ENCODE measurements at places on chromosomes 3 and 15.

GRCh38 chr15:66591322-66591862 lies 25.6 kb upstream of the LCTL start:
- DNase-seq = no peak

DNA sequence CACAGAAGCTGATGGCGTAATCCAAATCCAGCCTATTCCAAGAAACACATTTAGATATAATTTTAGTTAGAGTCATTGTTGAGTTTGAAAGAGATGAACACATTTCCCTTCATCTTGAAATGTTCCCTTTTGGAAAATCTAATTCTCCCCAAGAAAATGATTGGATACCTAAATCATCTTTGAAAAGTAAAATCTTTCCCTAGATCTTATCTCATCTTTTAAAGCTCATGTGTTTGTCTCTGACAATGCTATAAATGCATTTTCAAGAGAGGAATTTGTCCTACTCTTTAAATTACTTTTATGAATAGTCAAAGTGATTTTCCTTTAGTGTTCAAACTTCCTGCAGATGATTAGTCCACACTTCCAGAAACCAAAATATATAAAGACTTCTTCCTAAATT lies 82.6 kb upstream of the CNTN6 start:
- no peak for DNase-seq

DNA sequence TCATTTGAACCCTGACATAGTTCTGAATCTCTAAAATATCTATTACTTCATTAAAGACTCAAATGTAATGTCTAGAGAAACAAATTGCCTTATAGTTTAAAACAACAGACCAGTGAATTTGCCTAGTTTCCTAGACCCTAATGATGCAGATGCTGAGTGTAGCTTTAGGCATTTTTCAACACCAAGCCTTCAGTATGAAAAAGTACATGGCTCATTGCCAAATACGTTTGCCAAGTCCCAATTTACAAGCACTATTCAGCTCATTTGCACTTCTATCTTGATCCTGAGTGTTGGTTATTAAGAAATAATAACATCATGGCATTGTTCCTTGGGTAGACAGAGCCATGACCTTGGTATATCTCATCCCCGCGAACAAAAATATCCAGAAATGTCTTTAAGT lies 46.8 kb downstream of the EOMES start:
- no peak for DNase-seq

GRCh38 chr3:187198490-187198889 lies 1.2 kb downstream of the RTP1 start:
- DNase-seq = no peak

All from activated CD8-positive, alpha-beta memory T cell treated with anti-CD3 and anti-CD28 coated beads for 1 hour (primary cell).